Uterus (tissue), 4 donors: ENCODE measurements at places on chromosomes 12 and 14.
A peak's percentile ranks its signal among the peaks of the same experiment; 100 is the strongest.

- no peak for DNase-seq
Measured at GRCh38 chr14:52951681-52952554, 1.1 kb upstream of the FERMT2 start.

GRCh38 chr12:96057986-96058553, 22.7 kb upstream of the LTA4H start:
- no peak for DNase-seq

DNA sequence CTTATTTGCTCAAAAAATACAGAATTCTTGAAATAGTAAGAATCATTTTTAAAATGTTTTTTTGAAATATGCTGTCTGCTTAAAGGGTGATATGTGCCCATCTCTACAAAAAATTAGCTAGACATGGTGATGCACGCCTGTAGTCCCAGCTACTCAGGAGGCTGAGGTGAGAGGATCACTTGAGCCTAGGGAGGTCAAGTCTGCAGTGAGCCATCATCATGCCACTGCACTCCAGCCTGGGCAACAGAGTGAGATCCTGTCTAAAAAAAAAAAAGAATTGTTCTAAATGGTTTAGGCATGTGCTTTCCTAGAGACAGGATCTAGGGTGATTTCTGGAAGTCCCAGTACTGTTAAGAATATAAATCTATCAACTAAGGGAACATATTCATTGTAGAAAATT, 75.6 kb upstream of the HECTD1 start:
- DNase-seq: no peak

DNA sequence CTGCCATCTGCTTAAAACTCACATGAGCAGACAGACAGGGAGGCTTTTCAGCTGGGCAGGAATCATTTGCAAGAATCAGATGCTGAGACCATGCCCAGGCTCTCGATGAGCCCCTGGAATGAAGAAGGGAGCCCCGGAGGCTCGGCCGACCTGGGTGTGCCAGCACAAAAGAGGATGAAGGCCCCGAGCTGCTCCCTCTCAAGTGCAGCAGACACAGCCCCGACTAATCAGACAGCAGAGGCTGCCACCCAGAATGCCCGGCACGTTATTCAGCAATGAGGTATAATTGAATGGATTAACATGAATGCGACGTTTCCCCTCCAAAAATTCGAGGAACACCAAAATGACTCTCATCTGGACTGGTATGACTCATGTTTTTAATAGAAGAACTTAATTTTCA, 58.9 kb downstream of the BCL11B start:
- no peak for DNase-seq

DNA sequence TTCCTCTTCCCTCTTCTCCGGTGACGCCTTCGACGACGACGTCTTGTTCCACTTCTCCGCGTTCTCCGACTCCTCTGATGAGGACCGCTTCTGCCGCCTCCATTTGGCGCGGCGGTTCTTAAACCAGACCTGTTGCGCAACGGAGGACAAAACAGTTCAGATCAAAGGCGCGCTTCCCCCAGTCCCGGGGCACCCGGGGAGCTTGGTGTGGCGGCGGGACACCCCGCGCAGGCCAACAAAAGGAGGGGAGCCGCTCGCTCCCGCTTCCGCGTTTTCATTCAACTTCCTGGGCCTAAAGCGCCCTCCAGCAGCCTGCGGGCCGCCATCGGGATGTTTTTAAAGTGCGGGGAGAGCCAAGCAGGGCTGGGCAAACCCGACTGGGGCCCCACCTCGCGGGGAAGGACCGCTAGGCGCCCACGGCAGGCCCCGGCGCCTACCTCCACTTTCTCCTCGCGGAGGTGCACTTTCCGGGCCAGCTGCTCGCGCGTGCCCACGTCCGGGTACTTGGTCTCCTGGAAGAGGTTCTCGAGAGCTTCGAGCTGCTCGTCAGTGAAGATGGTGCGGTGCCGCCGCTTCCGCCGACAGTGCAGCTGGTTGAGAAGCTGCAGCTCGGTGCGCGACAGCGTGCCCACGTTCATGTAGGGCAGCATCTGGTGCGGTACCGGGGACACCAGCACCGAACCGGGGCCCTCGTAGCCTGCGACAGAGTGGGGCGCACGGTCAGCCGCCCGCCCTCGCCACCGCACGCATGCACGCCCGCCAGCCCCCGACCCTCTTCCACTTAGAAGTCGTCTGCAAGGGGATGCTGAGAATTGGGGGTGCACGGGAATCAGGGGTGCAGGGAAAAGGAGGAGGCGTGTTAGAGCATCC, 1.2 kb downstream of the GSC start:
- no peak for DNase-seq

DNA sequence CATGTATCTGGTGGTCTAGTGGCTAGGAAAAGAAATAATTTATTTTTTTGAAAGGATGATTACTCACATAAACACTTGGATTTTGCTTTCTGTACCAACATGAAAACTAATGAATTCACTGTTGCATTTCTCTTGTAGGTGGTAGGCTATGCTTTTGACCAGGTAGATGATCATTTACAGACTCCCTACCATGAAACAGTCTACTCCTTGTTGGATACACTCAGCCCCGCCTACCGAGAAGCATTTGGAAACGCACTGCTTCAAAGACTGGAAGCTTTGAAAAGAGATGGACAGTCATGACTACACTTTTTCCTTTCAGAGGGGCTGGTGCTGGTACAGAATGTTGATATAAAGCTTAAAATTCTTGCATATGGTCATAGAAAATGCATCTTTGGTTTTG, 6.5 kb upstream of the AK7 start:
- DNase-seq: no peak

- DNase-seq: no peak
Measured at GRCh38 chr14:96180043-96180874, 24.4 kb upstream of the BDKRB2 start.

GRCh38 chr14:51627313-51627712, 24.4 kb upstream of the FRMD6 start:
- no peak for DNase-seq

- no peak for DNase-seq
Measured at GRCh38 chr12:24561411-24561871, 387.5 kb downstream of the BCAT1 start.

GRCh38 chr12:53990311-53991076, 5.5 kb downstream of the HOXC10 start:
- DNase-seq: no peak

DNA sequence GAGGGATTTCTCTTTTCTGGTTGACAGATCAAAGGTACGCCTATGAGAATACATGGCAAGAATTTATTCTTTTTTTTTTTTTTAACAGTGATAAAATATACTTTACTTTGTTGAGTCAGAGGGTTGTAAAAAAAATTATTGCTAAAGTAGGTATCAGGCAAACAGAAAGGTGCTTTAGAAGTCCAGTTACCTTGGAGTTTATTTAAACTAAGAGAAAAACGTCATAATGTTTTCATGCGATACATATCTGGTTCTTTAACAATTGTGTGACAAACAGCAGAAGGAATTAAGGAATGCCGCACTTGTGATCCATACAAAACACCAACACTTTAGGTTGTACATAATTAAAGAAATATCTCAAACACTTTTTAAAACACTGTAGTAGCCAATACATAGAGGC, 94.2 kb downstream of the BORCS5 start:
- no peak for DNase-seq

- DNase-seq: peak; percentile 69
Measured at GRCh38 chr12:108950991-108951739, 69.7 kb downstream of the SVOP start.

DNA sequence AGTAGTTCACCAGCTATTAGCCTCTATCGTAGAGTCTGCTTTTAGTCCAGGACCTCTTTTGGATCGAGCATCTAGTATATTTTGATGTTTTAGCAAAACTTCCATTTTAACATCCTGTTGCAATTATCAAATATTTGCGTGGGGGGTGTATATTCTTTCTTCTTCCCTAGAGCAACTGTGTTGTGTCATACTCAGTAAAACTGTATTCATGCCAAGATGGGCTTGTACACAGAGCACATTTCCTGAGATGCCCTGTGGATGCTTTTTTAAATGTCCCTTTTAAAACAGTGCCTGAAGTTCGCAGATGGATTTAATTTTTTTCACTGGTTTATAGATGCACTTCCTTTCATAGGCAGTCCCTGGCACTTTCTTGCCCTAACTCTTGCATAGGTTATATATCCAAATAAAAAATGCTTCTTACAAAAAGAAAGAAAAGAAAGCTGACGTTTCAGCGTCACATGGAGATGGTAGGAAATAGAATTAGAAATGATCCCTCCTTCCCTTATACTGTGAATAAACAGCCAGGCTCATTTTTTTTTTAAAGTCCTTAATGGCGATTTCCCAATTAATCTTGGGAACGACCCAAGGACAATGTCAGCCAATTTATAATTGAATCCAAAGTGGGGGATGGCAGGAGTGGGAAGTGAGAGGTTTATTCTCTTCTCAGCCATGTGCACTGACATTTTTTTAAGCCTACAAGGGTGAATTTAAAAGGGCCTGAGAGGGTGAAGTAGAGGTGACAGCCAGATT, 247.0 kb downstream of the SLC41A2 start:
- no peak for DNase-seq

GRCh38 chr12:27400856-27401354, 45.6 kb upstream of the SMCO2 start:
- DNase-seq: no peak

DNA sequence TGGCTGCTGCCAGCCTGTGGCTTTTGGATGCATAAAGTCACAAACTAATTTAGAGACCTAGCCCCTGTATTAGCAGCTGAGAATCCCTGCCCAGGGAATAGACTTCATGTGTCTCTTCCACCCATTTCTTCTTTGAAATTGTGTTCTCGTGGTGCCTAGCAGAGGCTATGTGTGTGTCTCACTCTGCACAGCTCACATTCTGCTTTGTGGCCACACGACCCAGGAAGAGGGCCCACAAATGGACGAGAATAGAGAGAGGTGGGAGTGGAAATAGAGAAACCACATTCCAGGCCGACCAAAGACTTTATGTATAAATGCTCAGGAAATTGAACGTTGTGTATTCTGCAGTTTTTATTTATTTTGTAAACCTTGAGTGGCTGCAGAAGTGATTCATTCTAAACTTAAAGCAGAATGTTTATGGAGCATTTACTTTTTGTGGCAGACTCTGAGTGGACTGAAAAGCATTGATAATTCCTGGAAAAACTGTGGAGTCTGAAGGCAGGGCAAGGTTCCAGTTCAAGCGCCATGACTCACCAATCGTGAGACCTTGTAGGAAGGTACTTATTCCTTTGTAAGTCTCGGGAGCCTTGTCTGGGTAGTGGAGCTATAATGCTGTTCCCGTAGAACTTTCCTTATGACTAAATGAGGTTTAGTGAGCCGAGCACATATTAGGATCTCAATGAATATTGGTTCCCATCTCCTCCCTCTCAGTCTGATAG, 9.1 kb downstream of the B4GALNT3 start:
- no peak for DNase-seq

DNA sequence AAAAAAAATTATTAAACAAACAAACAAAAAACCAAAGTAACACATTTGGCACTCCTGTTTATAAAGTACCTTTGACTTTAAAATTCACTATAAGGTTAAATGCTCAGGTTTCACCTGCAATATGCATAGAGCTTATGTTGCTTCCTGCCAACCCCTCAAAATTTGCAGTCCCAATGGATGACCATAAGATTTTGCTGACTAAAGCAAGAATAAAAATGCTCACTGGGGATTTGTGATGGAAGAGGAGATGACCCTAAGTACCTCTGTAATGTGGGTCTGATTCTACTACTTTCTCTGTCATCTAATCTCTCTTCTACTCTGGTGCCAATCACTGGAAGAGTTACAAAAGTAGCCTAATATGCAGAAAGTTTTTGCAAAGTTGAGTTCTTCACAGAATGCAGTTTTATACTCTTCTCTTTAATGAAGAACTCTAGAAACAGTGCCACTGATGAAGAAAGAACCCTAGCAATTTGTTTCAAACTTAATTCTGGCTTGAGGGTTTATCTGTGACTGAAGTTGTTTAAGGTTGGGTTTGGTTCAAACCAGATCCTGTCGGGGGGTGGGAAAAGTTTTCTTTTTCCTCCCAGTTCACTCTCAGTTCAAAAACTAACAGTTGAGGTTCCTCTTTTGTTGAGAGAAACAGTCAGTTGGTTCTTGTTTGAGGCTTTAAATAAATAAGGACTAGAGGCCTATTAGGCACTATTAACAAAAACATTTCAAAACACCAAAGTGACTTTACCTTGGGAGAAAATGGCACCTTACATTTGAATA, 10.9 kb downstream of the WASHC3 start:
- no peak for DNase-seq

DNA sequence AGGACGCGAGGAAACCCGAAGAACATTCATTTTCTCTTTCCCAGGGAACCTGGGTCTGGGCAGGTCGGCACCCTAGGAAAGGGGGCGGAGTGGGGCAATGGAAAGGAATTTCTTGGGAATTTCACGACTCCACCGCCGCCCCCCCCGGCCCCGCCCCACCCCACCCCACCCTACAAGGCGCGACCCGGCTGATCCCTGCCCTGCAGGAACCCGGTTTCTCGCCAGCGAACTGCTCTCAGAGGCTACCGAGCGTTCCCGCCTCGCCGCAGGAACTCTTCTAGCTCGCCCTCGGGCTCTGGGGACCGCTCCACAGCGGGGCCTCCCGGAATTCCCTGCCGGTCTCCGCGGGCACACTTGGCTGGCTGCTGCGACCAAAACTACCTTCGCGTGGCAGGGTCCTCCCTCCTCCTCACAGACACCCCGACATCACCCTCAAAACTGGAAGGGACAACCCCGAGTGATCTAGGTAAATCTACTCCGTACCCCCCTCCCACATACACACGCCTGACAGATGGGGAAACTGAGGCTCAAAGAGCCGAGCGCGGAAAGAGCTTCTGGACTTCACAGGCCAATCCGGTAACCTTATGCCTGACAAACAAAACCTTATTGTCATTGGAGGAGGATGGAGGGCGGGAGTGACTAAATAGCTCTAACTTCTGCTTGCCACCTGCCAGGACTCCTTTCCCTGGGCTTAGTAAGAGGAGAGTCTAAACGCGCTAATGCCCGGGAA, 785 bp upstream of the ACTN1 start:
- DNase-seq: peak; percentile 58

DNA sequence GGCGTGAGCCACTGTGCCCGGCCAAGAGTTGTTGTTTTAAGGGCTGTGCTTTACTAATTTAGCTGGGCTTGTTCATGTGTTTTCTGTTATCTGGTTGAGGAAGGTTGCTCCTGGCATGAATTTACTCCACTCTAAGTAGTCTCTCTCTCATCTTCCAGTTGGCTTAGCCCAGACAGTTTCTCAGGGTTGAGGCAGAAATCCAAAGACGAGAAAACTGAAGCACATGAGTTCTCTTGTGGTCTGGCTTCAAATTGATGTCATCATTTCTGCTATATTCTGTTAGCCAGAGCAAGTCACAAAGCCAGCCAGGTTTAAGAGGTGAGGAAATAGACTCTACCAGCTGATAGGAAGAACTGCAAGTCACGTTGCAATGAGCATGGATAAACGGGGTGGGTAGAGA, 57.9 kb downstream of the E2F7 start:
- DNase-seq: no peak

- DNase-seq: no peak
Measured at GRCh38 chr12:56469007-56469930, 891 bp downstream of the SPRYD4 start.

GRCh38 chr14:24258548-24259265, 4.3 kb downstream of the TGM1 start:
- DNase-seq: no peak

GRCh38 chr12:125873016-125873415, 807.8 kb downstream of the AACS start:
- no peak for DNase-seq

- DNase-seq: no peak
Measured at GRCh38 chr12:132729541-132730320, 19.1 kb downstream of the PGAM5 start.

- DNase-seq: no peak
Measured at GRCh38 chr12:1287446-1287975, 296.5 kb downstream of the ERC1 start.
